ENCODE measurements at places on chromosomes 5 and 9.
A peak's percentile ranks its signal among the peaks of the same experiment; 100 is the strongest.

- no peak for DNase-seq
Measured at GRCh38 chr5:115810761-115811160, 5.7 kb downstream of the CDO1 start.

- DNase-seq = no peak
Measured at GRCh38 chr5:74141053-74141452, 499.5 kb downstream of the ENC1 start.

DNA sequence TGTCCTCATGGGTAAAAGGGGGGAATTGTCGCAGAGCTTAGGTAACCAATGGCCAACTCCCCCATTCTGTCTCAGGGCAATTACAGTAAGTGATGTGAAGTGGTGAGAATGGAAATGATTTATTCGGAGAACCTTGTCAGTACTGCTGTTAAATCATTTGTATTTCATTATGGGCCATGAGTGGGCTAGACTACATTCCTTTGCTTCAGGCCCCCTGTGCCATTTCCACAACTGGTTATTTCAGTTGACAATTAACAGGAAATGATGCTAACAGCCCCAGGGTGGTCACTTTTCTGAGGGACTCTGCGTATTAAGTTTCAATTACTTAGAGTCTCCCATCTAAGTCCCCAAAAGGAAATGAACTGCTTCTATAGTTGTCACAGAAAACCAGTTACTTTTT is 653.7 kb downstream of the CCDC171 start:
- no peak for DNase-seq

DNA sequence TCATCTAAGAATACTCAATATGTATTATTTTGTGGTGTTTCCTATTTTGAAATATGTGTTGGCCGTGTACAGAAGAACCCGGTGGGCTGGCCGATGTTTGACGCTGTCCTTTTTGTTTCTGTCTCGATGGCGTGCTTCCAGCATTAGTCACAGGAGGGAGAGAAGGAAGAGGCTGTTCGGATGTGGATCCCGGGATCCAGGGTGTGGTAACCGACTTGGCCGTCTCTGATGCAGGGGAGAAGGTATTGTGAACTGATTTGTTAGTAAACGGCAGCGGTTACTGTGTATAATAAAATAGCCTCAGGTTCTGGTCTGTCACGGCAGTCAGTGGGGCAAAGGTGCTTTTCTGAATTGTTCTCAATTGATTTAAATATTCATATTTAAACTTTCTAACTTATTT is 275.0 kb downstream of the ARHGEF28 start:
- DNase-seq = no peak

DNA sequence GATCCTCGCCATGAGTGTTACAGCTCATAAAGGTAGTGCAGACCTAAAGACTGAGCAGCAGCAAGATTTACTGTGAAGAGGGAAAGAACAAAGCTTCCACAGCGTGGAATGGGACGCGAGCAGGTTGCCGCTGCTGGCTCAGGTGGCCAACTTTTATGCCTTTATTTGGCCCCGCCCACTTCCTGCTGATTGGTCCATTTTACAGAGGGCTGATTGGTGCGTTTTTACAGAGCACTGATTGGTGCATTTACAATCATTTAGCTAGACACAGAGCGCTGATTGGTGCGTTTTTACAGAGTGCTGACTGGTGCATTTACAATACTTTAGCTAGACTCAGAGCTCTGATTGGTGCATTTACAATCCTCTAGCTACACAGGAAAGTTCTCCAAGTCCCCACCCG is 13.9 kb downstream of the PLK2 start:
- DNase-seq = no peak

DNA sequence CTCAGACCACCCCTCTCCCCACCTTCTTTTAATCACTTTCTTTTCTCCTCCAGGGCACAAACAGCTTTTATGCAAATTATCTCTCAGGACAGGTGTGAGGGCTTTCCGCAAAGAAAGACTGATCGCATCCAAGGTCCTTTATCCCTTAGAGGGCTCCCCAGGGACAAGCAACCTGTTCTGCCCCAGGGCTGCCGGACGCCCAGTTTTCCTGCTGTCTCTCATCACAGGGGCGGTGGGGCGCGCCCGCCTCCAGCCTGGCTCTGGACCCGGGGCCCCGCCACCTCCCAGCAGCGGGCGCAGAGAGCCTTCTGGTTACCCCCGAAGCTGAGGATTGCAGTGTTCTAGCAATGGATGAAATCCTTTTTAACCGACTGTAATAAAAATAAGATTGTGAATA is 266.1 kb downstream of the CWC27 start:
- no peak for DNase-seq

- no peak for DNase-seq
Measured at GRCh38 chr5:16897284-16897704, 38.8 kb downstream of the MYO10 start.

- DNase-seq = peak; percentile 16
Measured at GRCh38 chr5:69414885-69415583, at the start of gene MARVELD2. Gene MARVELD2 (plus strand): TSS chr5:69415116. CDS start chr5:69419386, 4,270 bp downstream.

DNA sequence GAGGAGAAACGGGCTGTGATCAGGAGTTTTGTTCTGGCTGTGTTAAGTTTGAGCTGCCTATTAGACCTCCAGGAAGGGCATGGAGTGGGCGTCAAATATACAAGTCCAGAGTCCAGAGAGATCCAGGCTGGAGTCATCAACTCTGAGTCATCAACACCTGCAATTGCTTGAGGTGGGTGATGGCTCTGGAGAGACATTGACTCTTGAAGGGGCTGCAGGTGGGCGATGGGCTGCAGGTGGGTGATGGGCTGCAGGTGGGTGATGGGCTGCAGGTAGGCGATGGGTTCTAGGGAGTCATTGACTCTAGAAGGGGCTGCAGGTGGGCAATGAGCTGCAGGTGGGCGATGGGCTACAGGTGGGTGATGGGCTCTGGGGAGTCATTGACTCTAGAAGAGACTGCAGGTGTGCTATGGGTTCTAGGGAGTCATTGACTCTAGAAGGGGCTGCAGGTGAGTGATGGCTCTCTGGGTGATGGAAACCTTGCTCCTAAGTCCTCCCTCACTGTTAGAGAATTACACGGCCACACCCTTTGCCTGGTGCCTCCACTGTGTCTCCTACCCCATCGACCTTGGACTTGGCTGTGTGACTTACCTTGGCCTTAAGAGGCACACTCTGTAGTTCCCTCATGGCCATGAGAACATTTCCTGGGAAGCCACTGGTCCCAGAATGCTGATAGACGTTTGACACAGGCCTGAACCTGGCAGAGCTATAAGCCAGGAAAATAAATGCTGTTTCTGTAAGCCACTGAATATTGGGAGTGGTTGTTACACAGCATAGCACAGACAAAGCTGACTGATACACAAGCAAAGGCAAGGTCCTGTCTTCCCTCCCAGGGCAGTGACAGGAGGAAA is 10.4 kb upstream of the FIBCD1 start:
- no peak for DNase-seq

GRCh38 chr5:143338658-143339366 is 64.7 kb downstream of the NR3C1 start:
- no peak for DNase-seq

- no peak for DNase-seq
Measured at GRCh38 chr9:5361326-5362010, 21.8 kb upstream of the RLN1 start.

GRCh38 chr5:119402081-119402480 is 46.3 kb downstream of the TNFAIP8 start:
- no peak for DNase-seq

DNA sequence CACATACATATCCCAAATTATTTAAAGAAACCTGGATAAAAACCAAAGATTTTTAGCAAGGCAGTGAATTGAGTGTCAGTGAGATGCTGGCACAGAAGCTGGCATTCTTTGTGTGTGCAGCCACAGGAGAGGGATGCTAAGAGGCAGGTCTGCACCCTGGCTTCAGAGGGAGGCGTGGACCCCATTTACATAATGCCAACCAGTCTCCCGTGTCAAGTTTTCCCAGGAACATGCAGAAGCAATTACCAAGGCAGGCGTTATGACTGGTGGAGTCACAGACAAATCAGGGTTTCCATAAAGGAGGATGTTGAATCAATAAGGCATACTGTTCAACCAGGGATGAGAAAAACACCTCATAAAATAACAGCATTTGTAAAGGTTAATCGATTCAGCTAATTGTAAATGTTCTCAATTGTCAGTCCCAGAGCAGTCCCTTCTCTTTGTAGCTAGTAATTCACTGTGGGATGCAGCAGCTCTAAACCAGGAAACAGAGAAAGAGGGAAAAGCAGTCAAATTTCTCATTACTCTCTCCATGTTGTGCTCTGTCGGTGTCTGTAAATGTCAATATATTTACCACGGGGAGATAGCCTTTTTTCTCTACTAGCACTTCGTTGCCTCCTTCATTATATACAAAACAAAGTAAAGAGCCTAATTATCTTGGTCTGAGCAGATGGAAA is 452.4 kb upstream of the GRAMD2B start:
- DNase-seq = no peak

DNA sequence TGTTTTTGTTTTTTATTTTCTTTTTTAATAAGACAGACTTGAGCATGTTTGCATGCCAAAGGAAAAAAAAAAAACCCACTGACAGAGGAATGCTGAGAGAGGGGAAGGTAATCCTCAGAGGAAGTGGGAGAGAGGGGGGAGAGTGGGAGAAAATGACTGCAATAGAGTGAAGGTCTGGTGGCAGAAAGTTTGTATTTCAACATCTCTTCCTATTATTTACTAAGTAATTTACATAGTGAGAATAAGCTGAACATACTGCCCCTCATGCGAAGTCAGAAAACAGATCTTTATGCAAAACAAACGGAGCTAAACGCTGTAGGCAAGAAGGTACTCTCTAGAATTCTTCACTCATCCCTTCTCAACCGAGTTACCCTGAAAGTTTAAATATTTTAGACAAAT is 45.0 kb downstream of the ELL2 start:
- DNase-seq = no peak

- DNase-seq = no peak
Measured at GRCh38 chr5:179112469-179113142, 52.4 kb downstream of the ZNF354C start.

GRCh38 chr9:33799928-33800704 is 4.8 kb downstream of the PRSS3 start:
- peak; percentile 43 for DNase-seq

DNA sequence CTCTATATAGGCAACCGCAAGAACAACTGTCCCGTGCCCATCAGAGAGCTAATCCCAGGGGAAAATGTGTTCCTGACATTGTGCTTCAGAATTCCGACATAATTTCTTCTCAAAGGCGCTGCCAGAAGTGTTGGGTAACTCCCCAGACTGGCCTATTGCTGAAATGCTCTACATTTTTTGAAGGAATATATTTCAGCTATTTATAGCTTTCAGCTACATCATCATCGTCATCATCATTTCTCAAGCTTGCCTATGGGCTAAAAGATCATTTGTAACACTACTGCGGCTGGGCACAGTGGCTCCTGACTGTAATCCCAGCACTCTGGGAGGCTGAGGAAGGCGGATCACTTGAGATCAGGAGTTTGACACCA is 49.7 kb downstream of the MYO10 start:
- DNase-seq = no peak

GRCh38 chr5:39941416-39941815 is 516.6 kb upstream of the DAB2 start:
- no peak for DNase-seq

GRCh38 chr5:124923131-124923530 is 176.7 kb upstream of the ZNF608 start:
- DNase-seq = peak; percentile 20

DNA sequence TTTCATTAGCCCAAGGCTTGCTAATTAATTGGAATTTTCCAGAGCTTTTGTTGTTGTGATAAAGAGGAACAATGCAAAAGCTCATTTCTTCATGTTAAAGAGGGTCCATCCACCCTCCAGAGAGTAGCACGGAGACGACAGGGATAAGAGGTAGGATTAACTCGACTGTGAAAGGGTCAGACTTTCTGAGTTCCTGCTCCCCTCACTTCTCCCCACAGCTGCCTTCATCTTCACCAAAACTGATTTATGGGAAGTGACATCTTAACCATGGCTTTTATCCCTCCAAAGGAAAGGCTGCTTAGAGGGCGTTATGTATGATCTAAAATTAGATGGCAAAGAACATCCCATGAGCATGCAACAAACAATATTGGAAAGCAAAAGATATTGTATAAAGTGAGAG is 135.5 kb downstream of the GLIS3 start:
- DNase-seq = no peak

GRCh38 chr5:142613271-142613671 is 72.6 kb downstream of the FGF1 start:
- DNase-seq = no peak

GRCh38 chr5:157172403-157172802 is 6.3 kb upstream of the GARIN3 start:
- DNase-seq = no peak

GRCh38 chr5:42879291-42879690 is 67.6 kb upstream of the SELENOP start:
- no peak for DNase-seq

GRCh38 chr5:160339406-160340130 is 27.2 kb upstream of the CCNJL start:
- DNase-seq = peak; percentile 95

- DNase-seq = no peak
Measured at GRCh38 chr5:111676466-111676865, 80.5 kb downstream of the NREP start.

- DNase-seq = no peak
Measured at GRCh38 chr9:84000186-84000585, 19.6 kb downstream of the RMI1 start.

GRCh38 chr5:123438902-123439301 is 15.7 kb upstream of the CEP120 start:
- DNase-seq = no peak

- DNase-seq = no peak
Measured at GRCh38 chr5:134840811-134841210, 5.0 kb upstream of the C5orf24 start.

GRCh38 chr9:69532396-69532795 is 139.8 kb downstream of the APBA1 start:
- no peak for DNase-seq

- DNase-seq = no peak
Measured at GRCh38 chr9:123239726-123240125, 28.7 kb downstream of the STRBP start.

GRCh38 chr9:91207729-91208418 is 153.8 kb downstream of the AUH start:
- DNase-seq = no peak

Data from G401 (cell line).